Esophagus muscularis mucosa (tissue), 4 donors: ENCODE measurements at places on chromosomes 13 and 19. TPM values are rescaled to one million over a fixed set of nuclear protein-coding genes. Genes with fewer than 3 reads are reported as not detected.

KRTDAP gene
- not detected for total RNA-seq

DNA sequence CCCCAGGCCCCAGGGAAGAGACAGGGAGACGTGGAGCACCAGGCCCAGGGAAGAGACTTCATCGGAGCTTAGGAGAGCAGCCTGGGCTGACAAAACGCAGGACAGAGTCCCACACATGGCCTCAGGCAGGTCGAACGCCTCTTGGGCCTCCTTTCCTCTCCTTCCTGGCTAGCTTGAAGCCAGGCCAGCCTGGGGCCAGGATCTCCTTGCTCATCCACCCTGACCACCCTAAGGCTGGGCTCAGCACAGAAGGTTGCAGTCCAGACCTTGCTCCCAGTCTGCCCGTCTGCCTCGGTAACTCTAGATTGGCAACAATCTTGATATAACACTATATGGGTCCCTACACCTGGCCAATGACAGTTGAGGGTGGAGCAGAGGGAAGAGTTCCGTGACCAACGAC lies 10.1 kb downstream of the PPP6R1 start:
- DNase-seq, result no peak

DNA sequence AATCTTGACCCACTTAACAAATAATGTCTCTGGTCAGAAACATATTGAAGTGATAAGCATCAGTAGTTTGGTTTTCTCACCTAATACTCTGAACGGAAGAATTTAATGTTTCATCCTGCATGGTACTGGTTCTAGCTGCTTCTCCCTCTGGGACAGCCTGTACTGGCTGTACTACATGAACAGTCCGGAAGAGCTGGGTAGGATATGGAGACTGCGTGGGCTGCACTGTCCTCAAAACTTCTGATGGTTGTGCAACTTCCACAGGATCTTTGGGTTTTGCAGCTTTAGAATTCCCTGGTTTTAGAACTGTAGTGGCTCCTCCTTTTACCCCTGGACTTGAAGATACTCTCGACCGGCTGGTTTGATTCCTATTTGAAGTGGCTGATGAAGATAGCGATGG lies 78.3 kb downstream of the ELF1 start:
- DNase-seq, result no peak

DNA sequence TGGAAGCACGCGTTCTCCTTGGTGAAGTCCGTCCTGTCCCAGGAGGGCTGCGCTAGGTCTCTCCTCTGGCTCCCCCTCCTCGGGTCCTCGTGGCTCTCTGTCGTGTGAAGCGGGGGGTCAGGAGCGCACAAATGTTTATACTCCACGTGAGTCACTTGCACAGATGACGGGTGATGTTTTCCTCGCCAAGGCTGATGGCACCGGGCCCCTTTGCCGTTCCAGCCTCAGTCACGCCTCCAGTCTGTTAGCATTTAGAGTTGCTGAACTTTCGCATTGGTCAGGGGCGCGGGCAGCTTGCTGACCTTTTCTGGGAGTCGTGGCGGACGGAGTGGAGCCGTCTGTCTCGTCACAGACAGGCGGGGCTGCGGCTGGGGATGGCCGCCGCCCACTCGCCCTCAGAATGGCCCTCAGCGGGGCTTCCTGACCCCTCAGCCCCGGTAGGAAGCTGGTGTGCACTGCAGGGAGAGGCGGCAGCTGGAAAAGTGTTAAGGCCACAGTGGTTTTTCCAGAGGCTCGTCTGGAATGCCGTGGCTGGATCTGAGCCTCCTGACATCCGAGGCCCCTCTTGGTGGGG lies 13.7 kb downstream of the KLHL26 start:
- DNase-seq, result peak; percentile 96

GRCh38 chr19:52748336-52748950 lies 13.6 kb upstream of the ZNF611 start:
- DNase-seq, result no peak

TMPRSS9 gene
- not detected for total RNA-seq

- no peak for DNase-seq
These were observed 12.4 kb upstream of the ITM2B start for GRCh38 chr13:48220592-48220980.

DNA sequence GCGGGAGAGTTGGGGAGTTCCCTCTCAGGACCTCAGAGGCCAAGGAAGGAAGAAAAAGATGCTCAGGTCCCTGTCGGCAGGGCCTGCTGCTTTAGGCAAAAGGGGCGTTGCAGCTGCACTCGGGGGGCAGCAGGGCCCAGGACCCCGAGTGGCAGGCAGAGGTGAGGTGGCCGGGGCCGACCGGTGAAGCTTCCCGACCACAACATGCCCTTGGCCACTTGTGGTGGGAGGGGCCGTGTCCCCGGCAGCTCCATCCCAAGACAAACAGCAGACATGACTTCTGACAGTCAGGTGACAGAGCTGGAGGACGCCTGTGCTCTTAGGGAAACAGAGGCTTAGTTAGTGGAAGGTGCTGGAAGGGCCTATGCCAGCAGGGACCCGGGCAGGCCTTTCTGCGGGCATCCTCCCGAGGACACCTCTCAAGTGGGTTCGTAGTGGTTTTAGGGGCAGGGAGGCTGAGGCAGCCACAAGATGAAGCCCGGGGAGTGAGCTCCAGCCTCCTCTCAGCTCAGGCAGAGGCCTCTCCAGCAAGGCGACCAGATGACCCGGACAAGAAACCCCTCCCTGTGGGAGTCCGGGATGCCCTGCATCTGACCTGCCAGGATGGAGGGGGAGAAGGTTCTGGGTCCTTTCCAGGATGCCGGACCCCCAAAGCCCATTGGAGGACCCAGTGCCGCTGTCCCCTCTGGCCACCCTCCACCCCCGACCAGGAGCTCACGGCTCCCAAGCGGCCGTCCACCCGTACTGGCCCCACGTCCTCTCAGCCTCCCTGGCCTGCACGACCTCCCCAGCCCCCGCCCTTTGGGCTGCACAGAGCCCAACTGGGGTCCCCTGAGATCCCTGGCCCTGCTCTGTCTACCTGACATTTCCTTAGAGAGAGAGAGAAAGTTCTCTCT lies 24.2 kb downstream of the BTBD2 start:
- DNase-seq, result no peak

FUT6 gene
- total RNA-seq, result not detected

ZNF175 gene
- 3.6 TPM for total RNA-seq

DNA sequence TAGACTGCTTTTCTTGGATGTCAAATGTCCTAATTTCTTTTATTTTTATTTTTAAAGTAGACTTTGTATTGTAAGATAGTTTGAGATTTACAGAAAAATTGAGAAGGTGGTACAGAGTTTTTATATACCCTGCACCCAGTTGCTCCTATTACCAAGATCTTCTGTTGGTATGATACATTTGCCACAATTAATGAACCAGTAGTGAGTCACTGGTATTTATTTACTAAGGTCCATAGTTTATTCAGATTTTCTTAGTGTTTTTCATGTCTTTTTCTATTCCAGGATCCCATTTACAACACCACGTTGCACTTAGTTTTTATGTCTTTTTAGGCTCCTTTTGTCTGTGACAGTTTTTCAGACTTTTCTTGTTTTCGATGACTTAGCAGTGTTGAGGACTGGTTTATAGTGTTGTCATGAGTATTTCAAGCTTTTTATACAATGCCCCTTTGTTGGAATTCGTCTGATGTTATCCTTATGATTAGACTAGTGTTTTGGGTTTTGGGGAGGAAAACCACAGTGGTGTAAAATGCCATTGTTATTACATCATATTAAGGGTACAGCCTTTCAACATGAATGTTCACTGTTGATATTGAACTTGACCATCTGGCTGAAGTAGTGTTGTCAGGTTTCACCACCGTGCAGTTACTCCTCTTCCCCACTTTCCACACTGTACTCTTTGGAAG lies 35.9 kb downstream of the COG3 start:
- DNase-seq, result no peak

- DNase-seq, result no peak
These were observed 17.6 kb downstream of the ACOD1 start for GRCh38 chr13:76965759-76966421.

DNA sequence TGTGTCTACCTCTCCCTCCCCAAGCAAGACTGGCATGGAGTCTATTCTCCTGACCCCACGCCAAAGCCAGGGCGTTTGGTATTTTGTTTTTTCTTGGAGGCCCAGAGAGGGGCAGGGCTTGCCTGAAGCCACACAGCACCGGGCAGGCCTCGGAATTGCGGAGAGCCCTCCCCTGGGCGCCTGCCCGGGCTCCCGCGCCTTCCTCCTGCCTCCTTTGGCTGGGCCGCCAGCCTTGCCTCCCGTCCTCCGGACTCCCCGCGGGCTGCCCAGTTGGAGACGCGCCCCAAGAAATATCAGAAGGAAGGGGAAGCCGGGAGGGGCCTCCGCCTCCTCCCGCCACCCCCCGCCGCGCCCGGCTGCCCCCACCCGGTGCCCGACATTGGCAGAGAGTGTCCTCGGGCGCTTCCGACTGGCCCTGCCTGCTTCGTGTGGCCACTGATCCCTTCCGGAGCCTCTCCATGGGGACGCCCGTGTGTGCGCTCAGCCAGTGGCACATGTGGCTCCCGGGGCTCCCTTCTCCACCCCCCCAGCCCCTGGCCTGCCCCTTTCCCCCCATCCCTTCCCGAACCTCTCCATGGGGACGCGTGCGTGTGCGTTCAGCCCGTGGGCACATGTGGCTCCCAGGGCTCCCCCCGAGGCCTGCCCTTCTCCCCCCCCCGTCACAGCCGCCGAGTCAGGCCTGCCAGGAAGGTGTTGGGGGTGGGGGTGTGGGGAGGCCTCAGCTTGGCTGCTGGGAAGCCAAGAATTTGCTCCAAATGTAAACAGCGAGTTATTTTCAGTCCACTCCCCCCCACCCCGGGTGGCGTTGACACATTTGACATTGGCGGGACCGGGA lies 37.3 kb downstream of the NFIC start:
- DNase-seq, result peak; percentile 98

DNA sequence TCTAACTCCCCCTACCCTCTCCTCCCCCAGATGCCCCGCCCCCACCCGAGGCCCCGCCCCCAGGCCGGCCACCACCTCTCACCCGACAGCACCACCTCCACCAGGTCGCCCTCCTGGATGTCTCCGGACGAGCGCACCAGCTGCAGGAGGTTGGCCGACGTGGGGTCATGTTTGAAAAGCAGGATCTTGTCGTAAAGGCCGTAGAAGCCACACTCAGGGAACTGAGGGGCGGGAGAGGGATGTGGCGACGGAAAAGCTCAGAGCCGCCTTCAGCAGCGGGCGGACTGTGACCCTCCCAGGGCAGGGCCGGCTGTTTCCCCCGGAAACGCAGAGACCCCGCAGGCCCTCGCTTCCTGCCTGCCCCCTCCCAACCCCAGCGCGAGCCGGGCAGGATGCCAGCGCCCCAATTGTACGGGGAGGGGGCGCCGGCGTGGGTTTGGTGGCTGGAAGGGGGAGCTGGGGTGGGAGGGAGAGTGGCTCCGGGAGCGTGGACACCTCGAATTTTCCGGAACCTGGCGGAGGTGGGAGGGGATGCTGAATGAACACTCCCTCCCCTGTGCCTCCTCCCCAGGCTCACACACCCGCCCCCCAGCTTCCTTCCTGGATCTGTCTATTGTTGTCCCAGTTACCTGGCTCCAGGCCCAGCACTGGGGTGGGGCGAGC lies 3.0 kb downstream of the PRKD2 start:
- DNase-seq, result peak; percentile 97

YJEFN3 gene
- 1.2 TPM for total RNA-seq

- no peak for DNase-seq
These were observed 2.3 kb downstream of the ITGBL1 start for GRCh38 chr13:101454767-101455166.

GRCh38 chr19:2043251-2043641 lies 7.8 kb downstream of the MKNK2 start:
- DNase-seq, result no peak

ZNF492 gene
- 0.17 TPM for total RNA-seq

DNA sequence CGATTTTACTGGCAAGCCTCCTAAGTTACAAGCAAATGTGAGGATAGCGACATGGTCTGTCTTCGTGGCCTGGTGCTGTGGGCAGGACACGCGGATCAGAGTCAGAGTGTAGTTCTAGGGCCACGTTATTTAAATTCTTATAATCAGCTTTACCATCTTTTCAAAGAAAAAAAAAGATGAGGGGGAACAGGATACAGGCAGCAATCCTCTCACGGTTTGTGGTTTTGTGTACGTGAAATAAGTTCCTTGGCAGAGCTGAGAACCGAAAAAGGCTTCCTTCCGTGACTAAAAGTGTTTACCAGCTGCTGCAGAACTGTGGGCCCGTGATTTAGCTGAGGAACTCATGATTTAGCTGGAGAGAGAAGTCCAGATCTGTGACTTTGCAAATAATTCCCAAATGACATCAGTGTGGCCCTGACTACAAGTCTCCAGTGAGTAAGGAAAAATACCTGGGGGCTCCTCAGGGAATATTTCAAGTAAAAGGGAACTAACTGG lies 27.2 kb downstream of the RCBTB2 start:
- no peak for DNase-seq

- no peak for DNase-seq
These were observed 22.0 kb downstream of the ZNF235 start for GRCh38 chr19:44282846-44283245.

GRCh38 chr13:35164324-35164932 lies 222.4 kb downstream of the NBEA start:
- DNase-seq, result no peak

GRCh38 chr13:94704377-94705080 lies 7.8 kb downstream of the SOX21 start:
- no peak for DNase-seq

GRCh38 chr19:5922161-5922545 lies 8.1 kb downstream of the CAPS start:
- no peak for DNase-seq

CYP2A6 gene
- not detected for total RNA-seq

TEX26 gene
- total RNA-seq, result not detected

GRCh38 chr13:27393101-27393500 lies 31.3 kb upstream of the GTF3A start:
- no peak for DNase-seq
